ENCODE measurements at places on chromosomes 4 and X. TPM values are rescaled to one million over a fixed set of nuclear protein-coding genes. Genes with fewer than 3 reads are reported as not detected.

- DNase-seq = no peak
These were observed 193.8 kb downstream of the ADAMTS3 start for GRCh38 chr4:72375073-72375736.

GRCh38 chr4:8850830-8851188, 20.8 kb downstream of the HMX1 start:
- no peak for DNase-seq

GRCh38 chr4:15262396-15262795, 165.4 kb upstream of the C1QTNF7 start:
- DNase-seq = no peak

DNA sequence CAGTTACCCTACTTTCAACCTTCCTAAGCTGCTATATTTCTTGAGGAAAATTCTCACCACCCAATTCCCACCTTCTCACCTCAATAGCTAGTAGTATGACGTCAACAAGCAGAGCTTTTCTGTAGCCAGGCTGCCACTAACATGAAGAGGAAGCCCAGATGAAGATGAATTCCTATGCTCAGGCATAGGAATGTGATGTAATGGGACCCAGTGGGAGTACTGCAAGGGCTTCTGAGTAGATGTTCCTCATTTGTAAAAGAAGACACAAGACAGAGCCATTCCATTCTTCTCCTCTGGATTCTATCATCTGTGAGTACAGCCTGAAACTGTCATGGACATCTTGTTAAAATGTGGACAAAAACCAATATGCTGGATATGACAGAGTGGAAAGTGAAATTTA, 81.6 kb upstream of the KLF3 start:
- no peak for DNase-seq

- no peak for DNase-seq
These were observed 62.9 kb downstream of the ANAPC4 start for GRCh38 chr4:25439918-25440477.

- DNase-seq = no peak
These were observed 170.0 kb downstream of the ARHGAP10 start for GRCh38 chr4:147901916-147902315.

DNA sequence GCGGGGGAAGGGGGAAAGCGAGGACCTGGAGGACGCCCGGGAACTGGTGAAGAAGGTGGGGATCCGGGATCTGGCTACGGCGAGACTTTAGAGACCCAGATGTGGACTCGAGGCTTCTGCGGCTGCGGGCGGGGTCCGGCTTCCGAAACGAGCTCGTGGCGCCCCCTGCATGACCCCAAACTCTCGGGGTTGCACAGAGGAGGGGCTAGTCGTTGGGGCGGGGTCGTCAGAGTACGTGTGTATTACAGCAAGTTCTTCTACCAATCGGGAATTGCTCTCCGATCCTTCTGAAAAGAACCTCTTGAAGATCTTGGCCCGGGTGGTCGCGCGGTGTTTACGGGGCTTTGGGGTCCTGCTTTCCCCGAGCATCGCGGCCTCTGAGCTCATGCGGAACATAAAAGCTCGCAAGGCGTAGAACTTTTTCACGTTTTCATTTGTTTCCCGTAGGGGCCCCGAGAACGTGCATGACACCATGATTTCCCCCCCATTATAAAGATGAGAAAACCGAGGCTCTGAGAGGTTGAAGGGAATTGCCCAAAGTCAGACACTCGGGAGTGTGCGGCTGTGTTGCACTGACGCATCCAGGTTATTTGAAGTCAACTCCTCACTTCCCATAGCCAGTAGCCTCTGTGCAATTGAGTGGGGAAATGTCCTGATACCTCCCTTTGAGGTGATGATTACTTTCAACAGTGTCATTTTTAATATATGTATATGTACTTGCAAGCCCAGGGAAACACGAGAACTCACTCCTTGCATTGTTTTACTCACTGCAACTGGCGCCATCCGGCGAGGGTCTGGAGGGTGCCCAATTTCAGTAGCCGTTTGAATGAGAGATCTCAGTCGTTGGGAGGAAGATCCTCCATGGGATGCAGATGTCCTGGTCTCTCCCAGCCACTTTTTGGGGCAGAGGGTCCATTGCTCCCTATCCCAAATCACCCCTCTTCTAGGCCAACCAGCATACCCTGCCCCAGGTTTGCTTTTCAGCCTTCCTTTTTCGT, at the start of gene BEND4:
Gene BEND4, minus strand, starts transcription at position 149 of the 998 bp plus-strand sequence. CDS start 512 bp downstream, outside the sequence.
- no peak for DNase-seq

GRCh38 chr4:83839615-83840014, 303.7 kb downstream of the GPAT3 start:
- DNase-seq = no peak

GRCh38 chrX:626745-627509, 3.7 kb upstream of the SHOX start:
- peak; percentile 10 for DNase-seq

- DNase-seq = no peak
These were observed 36.5 kb downstream of the AFF1 start for GRCh38 chr4:86971355-86971683.

The MTTP gene
- total RNA-seq = 12.8 TPM

The RS1 gene
- not detected for total RNA-seq

DNA sequence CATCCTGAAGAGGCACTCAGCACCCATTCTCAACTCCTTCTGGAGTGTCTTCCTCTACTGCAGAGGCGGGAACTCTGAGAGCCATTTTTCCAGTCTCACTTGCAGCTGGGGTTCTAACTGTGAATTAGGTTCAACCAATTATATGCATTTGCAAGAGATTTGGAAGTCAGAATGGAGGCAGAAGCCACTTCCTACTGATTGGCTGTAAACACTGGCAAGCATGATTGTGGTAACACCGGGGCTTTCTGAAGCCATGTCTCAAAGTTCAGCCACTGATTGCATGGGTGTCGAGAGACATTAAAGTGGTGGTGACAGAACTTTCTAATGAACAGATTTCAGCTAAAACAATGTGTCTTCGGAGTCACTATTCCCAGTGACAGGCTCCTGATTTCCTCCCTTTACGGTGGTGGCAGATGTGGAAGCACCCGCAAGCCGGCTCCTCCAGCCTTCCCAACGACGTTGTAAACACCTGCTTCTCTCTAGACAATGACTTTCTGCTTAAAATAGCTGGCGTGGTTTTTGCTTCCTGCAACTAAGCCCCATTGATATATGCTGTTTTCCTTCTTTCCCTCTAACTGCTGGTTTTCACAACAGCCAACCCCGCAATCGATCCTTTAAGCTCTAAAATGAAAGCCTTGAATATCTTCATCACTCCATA, 92.0 kb downstream of the IRF2 start:
- DNase-seq = no peak

Data from sigmoid colon (tissue), 7 donors.